Activated CD4-positive, alpha-beta T cell treated with anti-CD3 and anti-CD28 coated beads, Interleukin-2, Interleukin-4, amounts not matched to agents 100 ng/mL and 50 ng/mL, durations not matched to agents 16 hours and 8 hours (primary cell): ENCODE measurements at places on chromosomes 16 and 17.

DNA sequence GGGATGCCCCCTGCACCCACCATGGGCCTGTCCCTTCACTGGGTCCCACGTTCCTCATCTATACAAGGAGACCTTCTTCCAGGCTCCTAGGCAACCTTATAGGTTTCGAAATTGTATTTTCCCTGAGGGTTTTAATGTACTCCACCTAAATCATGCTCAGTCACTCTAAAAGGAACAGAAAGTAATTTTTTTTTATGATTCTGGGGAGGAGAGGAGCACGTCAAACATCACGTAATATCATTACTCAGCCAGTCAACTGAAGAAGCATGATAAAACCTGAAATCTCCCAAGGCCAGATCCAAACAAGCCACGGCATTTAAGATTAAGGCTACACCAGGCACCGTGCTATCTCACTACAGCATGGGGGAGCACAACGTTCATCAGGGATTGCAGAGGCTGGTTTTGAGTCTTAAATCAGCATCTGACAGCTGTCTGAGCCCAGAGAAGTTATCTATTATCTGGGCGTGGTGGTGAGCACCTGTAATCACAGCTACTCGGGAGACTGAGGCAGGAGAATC is 3.9 kb upstream of the TMEM114 start:
- no peak for DNase-seq

DNA sequence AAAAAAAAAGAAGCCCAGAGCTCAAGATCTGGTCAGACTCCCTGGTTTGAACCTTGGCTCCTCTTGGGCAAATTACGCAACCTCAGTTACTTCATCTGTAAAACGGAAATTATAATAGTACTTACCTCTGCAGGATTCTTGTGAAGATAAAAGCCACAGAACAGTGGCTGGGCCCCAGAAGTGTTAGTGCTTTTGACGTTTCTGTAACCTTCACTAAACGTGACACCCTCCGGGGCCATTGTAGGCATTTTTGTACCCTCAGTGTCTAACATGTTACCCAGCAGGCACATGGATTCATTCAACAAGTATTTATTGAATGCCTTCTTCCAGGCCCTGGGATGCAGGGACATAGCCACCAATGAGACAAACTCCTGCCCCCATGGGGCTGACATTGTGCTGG is 58.0 kb downstream of the PITPNC1 start:
- DNase-seq = peak; percentile 81

DNA sequence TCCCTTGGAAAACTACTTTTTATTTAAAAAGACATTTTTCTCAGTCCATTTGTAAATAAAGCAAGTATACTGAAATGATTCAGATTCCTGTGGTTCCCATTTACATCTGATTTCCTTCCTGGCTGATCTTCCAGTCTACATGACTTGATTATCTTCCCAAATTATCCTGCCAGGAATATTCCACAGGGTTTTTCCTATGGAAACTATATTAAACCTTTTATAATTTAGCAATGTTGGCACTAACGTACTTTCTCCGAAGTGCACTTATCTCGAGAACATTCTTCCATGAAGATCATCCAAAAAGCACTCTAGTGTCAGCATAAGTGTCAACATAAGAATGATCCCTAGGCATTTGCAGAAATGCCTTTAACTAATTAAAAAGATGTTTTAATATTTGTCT is 347.7 kb upstream of the KIF2B start:
- no peak for DNase-seq

- no peak for DNase-seq
Observed at GRCh38 chr16:73053364-73054124, 5.6 kb upstream of the ZFHX3 start.

GRCh38 chr16:6019490-6019991 is 921.9 kb upstream of the EEF2KMT start:
- DNase-seq = no peak

DNA sequence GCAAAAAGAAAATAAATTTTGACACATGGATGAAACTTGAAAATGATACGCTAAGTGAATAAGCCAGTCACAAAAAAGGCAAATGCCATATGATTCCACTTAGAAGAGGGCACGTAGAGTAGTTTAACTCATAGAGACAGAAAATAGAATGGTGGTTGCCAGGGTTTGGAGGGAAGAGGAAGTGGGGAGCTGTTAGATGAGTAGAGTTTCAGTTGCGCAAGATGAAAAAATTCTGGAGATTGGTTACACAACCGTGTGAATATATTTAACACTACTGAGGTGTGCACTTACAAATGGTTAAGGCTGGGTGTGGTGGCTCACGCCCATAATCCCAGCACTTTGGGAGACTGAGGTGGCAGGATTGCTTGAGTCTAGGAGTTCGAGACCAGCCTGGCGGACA is 93.4 kb upstream of the TMEM132E start:
- DNase-seq = peak; percentile 33

DNA sequence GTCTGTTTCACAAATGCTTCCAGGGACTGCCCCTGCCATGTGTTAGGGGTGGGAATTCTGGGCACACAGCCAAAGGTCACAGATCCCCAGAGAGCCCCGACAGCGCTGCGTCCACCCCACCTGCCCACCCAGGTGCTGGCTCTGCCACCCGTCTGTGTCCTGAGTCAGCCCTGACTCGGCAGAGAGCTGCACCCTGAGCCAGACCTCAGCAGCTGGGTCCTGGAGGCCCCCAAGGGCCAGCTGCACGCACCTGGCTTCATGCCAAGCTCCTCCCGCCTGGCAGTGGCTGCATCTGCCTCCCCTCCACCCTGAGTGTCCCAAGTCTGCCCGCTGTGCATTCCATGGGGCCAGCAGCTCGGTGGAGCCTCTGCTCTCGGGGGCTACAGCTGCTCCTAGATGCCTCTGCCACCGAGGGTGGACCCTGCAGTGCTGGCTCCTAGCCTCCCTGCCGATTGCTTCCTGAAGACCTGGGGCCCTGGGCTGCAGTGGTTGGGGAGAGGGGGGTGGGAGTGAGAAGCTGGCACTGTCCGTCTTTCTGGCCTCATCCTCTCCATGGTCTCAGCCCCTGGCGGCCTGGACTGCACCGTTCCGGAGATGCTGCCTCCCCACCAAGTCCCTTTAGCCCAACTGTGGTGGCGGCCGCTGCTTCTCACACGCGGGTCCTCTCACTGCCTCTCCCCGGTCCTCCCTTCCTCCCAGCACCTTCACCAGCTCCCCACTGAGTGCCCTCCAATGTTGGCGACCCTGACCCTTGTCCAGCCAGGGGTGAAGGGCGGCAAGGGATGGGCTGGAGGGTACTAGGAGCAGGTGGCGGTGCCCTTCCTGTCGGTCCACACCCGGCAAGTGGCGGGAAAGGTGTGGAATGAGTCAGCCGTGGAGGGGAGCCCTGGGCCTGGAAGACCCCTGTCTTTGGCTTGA is 3.0 kb downstream of the SECTM1 start:
- DNase-seq = no peak

DNA sequence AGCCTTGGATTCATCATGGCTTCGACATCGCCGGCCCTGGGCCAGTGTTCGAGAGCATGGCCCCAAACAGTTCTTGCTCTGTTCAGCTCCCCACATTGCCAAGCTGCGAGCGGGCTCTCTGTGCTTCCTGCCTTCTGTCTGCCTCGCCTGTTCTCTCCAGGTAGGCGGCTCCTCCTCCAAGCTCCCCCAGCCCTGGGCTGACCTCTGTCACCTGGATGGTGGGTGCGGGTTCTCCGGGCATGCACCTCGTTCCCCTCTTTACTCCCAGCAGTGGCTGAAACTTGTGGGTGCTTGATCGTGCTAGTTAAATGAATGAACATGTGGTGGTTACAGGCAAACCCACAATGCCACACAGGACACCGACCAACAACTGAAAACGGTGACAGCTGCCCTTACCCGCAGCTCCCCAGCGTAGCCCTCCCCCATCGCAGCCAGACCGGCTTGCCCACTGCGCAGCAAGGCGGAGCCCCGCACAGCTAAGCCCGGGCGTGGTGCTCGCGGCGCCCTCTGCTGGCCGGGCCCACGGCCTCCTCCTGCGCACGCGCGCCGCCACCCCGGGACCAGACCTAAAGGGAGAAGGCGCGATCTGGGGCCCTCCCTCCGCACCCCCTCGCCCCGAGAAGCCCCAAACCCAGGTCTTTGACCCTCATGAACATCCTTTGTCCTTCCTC is 23.0 kb upstream of the EIF1 start:
- DNase-seq = peak; percentile 91

DNA sequence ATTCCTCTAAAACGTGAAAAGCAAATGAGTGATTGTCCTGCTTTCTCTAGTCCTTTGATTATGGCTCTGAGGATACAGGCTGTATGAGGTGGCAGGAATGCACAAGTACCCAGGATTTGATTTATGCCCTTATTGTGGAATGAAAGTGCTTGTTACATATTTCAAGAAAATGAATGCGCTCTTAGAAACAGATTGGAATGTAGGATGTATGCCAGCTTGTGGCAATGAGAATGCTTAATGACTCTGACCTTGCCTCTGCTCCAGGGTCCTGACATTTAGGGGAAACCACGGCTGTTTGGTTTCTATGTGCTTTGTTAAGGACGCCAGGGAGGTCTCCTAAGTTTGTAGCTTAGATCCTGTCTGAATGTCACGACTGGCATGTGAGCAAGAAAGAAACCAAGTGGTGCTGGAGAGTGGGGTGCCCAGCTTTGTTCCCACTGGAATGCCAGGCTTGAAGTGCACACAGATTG is 22.0 kb downstream of the PRCD start:
- no peak for DNase-seq

DNA sequence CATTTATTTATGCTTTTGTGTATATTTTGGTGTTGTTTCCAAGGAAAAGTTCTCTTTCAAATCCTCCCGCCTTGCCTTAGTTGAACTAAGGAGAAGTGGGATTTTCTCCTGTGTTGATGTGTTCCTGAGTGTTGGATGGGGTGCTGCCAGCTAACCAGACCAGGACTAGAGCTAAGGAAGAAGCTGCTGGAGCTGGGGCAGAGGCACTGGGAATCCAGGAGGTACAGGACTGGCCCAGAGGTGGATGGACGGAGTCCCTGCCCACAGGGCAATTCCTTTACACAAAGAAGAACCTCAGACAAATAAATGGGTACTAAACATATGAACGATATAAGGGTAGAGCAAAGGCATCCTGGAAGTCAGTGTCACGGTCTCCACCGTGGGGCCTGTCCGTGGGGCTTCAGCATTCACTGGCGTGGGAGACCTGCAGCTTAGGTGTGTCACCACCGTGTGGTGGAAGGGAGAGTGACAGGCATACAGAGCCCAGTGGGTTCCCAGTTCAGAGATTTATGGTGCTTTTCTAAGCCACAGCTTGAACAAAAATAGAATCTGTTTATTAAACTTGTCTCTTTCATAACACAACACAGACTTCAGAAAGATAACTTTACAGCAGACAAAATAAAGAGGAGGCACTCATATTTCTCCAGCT is 270.7 kb downstream of the NTN1 start:
- DNase-seq = peak; percentile 28

- no peak for DNase-seq
Observed at GRCh38 chr16:56478281-56479049, 27.1 kb downstream of the OGFOD1 start.

DNA sequence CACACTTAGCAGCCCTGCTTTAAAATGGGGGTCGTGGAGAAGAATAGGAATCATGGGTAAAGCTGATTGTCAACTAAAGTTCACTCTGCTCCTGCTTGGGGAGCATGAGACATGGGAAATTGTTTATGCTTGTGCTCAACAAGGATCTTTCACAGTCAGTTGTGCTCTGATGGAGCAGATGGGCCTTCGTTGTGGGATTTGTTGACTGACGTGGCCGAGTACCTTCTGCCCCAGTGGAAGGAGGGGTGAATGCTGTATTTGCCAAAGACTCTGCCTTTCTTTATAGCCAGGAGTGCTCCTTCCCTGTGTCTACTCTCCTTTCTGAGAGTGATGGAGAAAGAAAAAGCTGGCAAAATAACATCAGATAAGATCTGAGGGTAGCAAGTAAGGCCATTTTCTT is 11.4 kb downstream of the ARSG start:
- DNase-seq = no peak

DNA sequence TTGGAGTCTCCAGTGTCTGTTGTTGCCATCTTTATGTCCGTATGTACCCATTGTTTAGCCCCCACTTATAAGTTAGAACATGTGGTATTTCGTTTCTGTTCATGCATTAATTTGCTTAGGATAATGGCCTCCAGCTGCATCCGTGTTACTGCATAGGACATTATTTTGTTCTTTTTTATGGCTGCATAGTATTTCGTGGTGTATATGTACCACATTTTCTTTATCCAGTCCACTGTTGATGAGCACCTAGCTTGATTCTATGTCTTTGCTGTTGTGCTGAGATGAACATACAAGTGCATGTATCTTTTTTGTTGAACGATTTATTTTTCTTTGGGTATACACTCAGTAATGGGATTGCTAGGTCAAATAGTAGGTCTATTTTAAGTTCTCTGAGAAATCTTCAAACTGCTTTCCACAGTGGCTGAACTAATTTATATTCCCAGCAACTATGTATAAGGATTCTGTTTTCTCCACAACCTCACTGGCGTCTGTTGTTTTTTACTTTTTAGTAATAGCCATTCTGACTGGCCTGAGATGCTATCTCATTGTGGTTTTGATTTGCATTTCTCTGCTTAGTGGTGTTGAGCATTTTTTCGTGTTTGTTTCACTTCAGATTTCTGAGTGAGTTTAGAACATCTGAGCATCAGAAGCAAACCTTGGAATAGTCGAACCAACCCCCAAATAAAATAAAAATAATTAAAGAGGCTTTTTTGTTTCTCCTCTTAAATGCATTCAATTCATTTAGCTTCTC is 304.7 kb downstream of the ZFHX3 start:
- DNase-seq = no peak

GRCh38 chr17:39365242-39365641 is 36.2 kb downstream of the FBXL20 start:
- no peak for DNase-seq

- no peak for DNase-seq
Observed at GRCh38 chr17:73536700-73537605, 107.3 kb downstream of the SDK2 start.

DNA sequence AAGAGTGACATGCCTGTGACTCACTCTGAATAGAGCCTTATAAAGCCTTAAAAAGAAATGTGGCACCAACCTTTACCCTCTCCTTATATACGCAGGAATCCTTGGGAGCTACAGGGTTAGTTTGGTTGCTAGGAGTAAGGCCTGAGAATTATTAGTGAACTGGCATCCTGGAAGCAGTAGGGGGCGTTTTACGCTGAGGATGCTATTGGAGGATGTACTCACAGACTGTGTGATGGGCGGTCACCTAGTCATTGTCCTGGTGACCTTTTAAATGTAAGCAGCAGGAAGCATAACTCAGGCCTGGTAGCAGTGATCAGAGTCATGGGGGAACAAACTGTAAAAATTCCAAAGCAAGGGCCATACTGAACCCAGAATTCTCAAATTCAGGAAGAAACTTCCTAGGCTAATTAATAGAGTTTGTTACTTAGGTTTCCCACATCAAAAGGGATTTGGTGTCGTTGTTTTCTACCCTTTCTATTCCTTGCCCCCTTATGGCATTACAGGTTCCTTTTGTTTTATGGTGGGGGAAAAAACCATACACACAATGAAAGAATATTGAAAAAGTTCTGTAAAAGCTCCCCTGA is 153.8 kb downstream of the SNX11 start:
- DNase-seq = peak; percentile 15

GRCh38 chr17:28973425-28973824 is 22.1 kb upstream of the PHF12 start:
- DNase-seq = no peak

DNA sequence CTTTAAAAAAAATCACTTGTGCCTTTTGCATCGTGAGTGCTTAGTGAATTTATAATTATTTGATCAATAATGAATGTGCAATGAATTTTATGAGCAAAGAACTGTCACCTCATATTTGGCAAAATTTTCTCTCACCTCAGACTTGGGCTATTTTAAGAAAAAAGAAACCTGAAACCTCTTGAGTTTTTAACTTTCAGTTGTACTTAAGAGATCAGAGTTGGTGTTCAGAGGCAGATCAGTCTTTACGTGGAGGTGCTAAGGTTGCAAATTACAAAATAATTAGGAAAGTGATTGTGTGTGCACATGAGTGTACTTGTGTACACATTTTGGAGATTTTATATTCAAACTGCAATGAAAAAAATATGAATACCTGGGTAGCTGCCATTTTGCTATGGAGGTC is 218.7 kb upstream of the RBFOX1 start:
- DNase-seq = no peak
